Keratinocyte (primary cell): ENCODE measurements at places on chromosomes 1 and 21. TPM values are rescaled to one million over a fixed set of nuclear protein-coding genes. Genes with fewer than 3 reads are reported as not detected.
A peak's percentile ranks its signal among the peaks of the same experiment; 100 is the strongest.

Gene ESPN
- 0.47 to 3.6 TPM (median 1.2 TPM) in 3 replicates for polyA plus RNA-seq

Gene FCRL4
- polyA plus RNA-seq: not detected in 3 replicates

Gene MROH9
- 0.04 to 0.07 TPM (median 0.05 TPM) in 3 replicates for polyA plus RNA-seq

Gene FLG2
- polyA plus RNA-seq: 0.15 to 0.98 TPM (median 0.41 TPM) in 3 replicates

Gene SLC22A15
- polyA plus RNA-seq: 9.3 to 16.3 TPM (median 14.9 TPM) in 3 replicates

Gene MXRA8
- 0.05 to 0.14 TPM in 2 of 3 replicates, not detected in the other for polyA plus RNA-seq

DNA sequence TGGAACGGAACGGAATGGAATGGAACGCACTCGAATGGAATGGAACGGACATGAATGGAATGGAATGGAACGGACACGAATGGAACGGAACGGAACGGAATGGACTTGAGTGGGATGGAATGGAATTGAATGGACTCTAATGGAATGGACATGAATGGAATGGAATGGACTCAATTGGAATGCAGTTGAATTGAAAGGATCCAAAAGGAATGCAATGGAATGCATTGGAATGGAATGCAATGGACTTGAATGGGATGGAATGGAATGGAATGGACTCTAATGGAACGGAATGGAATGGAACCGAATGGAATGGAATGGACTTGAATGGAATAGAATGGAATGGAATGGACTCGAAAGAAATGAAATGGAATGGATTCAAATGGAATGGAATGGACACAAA is 102.4 kb upstream of the OR4F16 start:
- no peak for DNase-seq

GRCh38 chr1:35568975-35569395 is 4.1 kb upstream of the TFAP2E start:
- DNase-seq: no peak

GRCh38 chr1:200379940-200380588 is 29.8 kb downstream of the ZNF281 start:
- no peak for DNase-seq

DNA sequence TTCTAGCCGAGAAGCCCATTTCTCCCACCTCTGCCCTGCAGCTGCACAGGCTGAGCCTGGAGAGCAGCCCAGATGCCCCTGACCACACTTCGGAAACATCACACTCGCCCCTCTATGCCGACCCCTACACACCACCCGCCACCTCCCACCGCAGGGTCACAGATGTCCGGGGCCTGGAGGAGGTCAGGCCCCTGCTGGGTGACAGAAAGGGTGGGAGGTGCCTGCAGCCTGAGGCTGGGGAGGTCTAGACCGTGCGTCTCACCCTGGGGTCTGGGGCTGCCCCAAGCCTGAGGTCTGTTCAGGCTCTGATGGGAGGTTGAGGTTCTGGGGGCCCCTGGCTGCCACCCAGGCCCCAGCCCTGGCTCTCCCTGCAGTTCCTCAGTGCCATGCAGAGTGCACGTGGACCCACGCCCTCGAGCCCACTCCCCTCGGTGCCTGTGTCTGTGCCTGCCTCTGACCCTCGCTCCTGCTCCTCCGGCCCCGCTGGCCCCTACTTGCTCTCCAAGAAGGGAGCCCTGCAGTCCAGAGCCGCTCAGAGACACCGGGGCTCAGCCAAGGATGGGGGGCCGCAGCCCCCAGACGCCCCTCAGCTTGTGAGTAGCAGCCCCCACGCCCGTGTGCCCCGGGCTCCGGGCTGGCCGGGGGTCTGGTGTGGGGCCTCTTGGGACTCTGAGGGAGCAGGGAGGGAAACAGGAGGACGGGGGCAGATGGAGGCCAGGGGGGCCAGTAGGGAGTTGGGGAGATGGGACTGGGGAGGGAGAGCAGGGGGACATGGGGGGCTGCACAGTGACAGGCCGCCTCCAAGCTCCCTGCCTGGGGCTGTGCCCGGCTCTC is 7.4 kb downstream of the PLEKHN1 start:
- no peak for DNase-seq

DNA sequence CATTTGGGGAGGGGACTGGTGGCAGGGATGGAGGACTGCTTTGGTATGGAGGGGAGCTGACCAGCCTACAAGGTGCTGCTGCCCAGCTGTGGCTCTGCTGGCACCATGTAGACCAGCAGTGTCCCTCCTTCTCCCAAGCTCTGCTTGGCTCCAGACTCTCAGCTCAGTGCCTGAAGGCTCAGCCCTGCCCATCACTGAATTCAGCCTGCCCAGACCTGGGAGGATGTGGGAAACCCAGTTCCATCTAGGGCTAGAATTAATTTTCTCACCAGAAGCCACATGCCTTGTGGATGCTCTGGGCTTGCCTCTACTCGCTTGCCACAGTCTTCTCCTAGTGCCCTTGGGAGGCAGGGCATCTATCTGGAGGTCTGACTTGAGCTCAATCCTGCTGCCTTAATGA is 195.0 kb upstream of the EDN2 start:
- peak; percentile 68 for DNase-seq

GRCh38 chr1:17259233-17259873 is 10.5 kb downstream of the PADI3 start:
- no peak for DNase-seq

- no peak for DNase-seq
Measured at GRCh38 chr1:95849439-95849838, 615.4 kb downstream of the RWDD3 start.

GRCh38 chr21:44704636-44705001 is 6.8 kb downstream of the TSPEAR start:
- DNase-seq: no peak

DNA sequence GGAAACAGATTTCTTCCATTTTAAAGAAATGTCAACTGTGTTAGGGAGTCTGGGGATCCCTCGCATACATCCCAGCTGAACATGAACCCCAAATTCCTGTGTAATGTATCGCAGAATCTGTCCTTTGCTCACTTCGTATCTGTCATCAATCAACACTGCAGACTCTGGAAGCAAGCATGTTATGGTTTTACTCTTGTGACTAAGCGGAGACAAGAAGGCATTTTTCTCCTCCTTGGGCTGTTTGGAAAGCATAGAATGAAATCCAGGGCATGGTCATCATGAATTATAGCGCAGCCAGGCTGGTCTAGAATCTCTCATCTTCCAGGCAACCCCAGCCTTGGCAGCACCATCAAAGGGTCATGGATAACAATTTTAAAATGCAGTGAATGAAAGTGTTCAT is 290.2 kb downstream of the KIF26B start:
- no peak for DNase-seq

- DNase-seq: no peak
Measured at GRCh38 chr21:27021046-27021445, 54.2 kb upstream of the ADAMTS5 start.

DNA sequence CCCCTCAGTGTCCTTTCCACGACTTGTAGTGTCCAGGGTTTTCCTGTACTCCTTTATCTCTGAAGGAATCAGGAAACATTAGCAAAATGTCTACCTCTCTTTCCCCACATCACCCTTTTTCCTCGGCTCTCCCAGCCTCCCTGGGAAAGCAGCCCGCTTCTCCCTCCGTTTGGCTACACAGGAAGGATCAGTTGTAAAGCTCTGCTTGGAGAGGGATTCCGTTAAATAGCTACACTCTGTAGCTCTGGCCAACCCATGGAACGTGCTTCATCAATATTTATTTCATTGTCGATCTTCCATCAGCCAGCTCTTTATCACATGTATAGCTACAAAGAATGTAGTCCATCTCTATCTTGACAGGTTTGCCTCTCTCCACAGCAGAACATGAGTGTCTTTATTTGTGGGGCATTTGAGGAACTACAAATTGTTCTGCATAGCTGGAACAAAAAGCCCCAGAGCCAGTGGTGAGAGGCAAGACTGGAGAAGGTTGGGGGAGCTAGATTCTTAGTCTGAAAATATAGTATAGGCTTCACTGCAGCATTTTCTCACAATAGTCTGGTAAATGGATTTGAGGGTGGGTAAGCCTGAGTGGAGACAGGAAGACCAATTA is 191.8 kb downstream of the SLC35F3 start:
- no peak for DNase-seq

- DNase-seq: no peak
Measured at GRCh38 chr21:29887313-29888009, 52.3 kb downstream of the GRIK1 start.

GRCh38 chr21:31577271-31577670 is 82.2 kb upstream of the SOD1 start:
- DNase-seq: no peak

- no peak for DNase-seq
Measured at GRCh38 chr21:33989440-33989839, 73.8 kb upstream of the ATP5PO start.

DNA sequence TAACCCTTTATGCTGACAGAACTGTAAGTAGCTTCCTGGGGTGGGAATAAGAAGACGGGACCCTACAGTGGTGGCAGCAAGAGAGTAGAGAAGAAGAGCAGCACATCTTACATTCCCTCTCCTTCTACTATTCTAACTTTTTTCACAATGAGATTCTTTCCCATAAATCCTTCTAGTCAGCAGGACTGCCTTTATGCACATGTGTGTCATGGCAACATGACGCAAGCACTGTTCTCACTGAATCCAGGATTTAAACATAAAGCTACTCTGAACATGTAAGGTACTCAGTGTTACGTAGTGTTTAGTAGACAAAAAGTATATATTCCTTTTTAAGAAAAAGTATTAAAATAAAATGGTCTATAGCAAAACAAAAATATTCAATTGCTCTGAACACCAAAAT is 309.7 kb upstream of the LYPLAL1 start:
- DNase-seq: no peak

- no peak for DNase-seq
Measured at GRCh38 chr21:42311816-42312625, 3.2 kb downstream of the TFF3 start.

DNA sequence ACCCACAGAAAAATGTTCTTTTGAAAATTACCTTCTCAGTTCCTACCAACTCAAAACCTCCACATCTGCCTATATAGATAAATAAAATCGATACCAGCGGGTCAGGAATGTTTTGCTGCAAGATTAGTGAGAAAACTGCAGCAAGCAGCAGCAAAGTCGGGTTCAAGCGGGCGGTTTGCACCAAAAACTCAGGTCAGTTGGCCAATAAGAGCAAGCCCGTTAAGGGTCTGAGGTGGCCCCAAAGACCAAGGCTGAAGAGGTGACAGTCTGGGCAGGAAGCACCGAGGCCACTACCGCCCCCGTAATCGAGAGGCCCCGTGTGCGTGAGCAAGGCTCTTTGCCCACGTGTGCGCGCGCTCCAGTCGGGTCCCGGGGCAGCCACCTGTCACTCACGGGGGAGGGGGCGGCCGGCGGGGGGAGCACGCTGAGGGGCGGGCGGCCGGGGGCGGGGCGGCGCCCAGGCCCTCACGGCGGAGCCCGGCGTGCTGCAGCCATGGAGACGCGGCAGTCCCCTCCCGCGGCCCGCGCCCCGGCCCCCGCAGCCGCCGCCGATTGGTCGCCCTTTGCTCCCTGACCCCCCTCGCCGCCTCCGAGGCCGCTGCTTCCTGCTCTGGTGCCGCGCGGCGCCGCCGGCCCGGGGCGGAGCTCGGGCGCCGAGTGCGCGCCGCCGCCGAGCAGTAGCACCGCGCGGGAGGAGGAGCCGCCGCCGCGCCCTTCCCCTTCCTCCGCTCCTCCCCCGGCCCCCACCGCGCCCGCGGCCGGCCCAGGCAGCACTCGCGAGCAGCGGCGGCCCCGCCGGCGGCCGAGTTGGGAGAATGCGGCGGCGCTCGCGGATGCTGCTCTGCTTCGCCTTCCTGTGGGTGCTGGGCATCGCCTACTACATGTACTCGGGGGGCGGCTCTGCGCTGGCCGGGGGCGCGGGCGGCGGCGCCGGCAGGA is at the start of gene GALNT2:
GALNT2 (plus strand) TSS at position 773 of the 939 bp plus-strand sequence; CDS start at position 816, 43 bp downstream.
- DNase-seq: no peak

DNA sequence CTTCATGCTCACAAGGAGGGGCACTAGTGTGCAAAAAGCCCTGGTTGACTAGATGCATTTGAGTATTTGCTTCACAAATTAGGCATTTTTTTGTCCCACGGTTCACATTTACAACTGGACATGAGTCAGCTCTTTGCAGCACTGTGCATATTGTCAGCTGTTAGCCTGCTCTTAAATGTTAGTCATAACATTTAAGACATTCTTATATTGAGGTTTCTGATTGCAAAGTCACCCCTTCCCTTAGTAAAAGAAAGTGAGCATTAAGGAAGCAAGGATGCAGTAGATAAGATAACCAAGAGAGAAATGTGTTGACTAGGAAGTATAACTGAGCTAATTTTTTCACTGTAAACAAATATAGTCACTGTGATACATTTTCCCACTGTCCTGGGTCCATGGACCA is 132.6 kb upstream of the CTTNBP2NL start:
- DNase-seq: no peak

DNA sequence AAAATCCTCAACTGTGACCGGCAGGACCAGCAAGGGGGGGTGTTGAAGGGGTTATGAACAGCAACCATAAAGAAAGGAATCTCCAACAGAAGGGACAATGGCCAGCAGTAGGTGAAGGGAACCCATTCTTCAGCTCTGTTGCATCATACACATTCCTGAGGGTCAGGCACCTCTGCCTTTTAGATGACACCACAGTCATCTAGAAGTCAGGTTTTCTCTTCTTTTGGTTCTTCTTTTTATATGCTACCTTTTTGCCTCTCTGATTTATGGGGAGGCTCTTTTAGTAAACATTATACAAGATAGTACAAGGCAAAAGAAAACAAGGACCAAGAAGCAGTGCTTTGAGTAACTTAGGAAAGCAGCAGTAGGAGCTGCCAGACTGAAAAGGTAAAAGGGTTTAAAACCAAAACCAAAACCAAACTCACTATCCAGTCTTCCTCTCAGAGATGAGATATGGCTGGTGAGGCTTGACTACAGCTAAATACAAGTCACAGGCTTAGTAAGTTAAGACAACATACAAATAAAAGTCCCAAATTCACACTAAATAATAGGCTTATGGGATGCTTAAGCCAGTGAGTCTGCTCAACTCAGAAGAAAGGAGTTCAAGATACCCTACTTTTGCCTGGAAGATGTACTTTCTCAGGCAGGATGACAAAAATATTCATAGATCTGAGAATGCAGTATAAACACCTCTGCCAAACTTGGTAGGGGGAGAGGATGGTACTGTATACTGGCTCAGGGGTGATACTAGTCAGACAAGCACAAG is 4.1 kb downstream of the TEX38 start:
- DNase-seq: no peak

- no peak for DNase-seq
Measured at GRCh38 chr1:165910764-165911421, 83.5 kb downstream of the UCK2 start.
